ENCODE measurements at places on chromosomes 1 and 21. TPM values are rescaled to one million over a fixed set of nuclear protein-coding genes. Genes with fewer than 3 reads are reported as not detected.

Gene IL20
- not detected for total RNA-seq

DNA sequence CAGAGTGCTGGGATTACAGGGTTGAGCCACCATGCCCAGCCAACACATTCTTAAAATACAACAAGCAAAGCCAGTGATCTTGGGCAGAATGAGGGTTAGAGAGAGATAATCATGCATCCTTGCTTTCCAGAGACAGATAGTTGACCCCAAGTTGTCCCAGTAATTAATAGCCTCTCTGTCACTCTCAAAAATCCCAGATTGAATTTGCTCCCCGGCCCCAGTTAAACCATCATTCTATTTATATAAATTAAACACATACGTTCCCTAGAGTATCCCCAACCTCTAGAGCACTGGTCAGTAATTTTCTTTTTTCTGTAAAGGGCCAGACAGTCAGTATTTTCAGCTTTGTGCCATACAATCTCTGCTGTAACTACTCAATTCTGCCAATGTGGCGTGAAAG is 16.4 kb upstream of the TARDBP start:
- DNase-seq: no peak
- H3K4me1 ChIP-seq: no peaks in the 10 kb centered on the region
- H3K27ac ChIP-seq: no peak overlapping the region
- H3K36me3 ChIP-seq: no peaks in the 10 kb centered on the region
- no peak overlapping the region for H3K4me3 ChIP-seq

DNA sequence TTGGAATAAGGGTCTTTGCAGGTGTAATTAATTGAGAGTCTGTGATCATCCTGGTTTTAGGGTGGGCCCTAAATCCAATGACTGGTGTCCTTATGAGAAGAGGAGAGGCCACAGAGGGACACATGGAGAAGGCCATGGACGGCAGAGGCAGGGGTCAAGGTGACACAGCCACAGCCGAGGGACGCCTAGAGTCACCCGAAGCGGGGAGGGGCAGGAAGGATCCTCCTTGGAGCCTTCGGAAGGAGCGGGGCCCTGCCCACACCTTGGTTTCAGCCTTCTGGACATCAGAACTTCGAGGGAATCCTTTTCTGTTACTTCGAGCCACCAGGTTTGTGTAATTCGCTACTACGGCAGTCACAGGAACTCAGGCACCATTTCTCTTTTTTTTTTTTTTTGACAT is 31.1 kb downstream of the RRP1 start:
- H3K36me3 ChIP-seq: no peaks in the 10 kb centered on the region
- no peak overlapping the region for H3K4me3 ChIP-seq
- H3K27me3 ChIP-seq: no peaks in the 10 kb centered on the region
- H3K4me1 ChIP-seq: peaks cover 4% of the 10 kb centered on the region

Gene DMBX1
- not detected for total RNA-seq

- H3K4me3 ChIP-seq: no peak overlapping the region
- DNase-seq: no peak
- peak overlapping the region; percentile 43 for H3K27ac ChIP-seq
- no peaks in the 10 kb centered on the region for H3K36me3 ChIP-seq
- no peaks in the 10 kb centered on the region for H3K4me1 ChIP-seq
Measured at GRCh38 chr1:25562101-25562927, 18.9 kb downstream of the LDLRAP1 start.

DNA sequence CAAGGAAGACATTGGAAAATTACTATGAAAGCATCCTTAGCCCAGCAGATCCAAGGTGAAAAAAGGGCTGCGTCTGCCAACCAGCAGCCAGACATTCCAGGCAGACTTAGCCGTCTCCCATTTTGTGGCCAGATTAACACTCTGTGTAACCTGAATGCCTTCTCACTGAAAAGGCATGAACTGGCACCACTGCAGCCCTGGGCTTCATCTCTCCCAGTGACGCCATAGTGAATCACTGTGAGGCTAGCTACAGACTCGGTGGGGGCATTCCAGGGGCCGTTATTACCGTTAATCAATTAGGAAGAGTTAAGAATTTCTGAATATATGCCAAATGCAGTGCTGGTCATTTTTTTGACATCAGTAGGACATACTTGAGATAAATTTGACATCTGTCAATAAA is 627.4 kb downstream of the LMO4 start:
- DNase-seq: no peak
- H3K4me3 ChIP-seq: no peak overlapping the region
- no peaks in the 10 kb centered on the region for H3K27me3 ChIP-seq
- peaks cover 5% of the 10 kb centered on the region for H3K4me1 ChIP-seq

Gene SPRR2B
- not detected for total RNA-seq

DNA sequence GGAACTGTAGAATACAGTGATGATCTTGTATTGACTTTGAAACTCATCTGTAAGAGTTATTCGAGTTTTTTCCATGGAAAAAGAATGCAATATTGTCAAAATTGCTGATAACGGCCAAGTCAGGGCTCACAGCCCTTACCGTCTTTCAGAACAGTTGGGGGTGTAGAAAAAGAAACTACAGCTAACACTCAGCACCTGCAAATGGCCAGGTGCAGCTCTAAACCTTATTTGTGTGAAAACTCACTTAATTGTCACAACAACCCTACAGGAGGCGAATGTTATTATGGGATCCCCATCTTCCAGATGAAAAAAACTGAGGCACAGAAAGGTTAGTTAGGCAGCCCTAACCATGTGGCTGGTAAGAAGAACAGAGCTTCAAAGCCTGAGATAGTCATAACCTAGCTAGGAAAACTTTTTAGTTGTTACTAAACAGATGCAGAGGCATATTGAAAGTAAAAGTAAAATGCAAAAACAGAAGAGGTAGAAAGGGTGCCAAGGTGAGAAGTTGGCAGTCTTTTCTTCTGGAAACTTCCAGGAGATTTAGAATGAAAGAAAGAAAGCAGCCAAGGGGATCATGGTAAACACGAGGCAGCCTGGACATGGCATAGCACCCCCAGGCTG is 76.4 kb downstream of the DSCAM start:
- H3K36me3 ChIP-seq: no peaks in the 10 kb centered on the region
- no peak overlapping the region for H3K4me3 ChIP-seq
- DNase-seq: no peak
- no peaks in the 10 kb centered on the region for H3K4me1 ChIP-seq

DNA sequence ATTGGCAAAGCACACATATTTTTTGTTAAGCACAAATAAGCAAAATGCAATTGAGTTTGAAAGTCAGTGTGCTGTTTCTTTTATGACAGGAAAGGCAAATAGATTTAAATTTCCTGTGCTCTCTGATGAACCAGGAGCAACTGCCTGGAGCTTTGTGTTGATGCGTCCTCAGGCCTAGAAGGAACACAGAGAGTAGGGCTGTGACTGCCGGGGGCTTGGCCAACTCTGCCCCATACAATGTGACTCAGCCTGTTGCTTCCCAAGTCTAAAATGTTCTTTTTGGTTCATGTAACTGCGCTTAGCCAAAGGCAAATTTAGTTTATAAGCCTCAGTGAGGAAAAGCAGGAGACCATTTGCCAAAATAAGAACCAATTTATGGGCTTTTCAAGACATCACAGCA is 37.5 kb downstream of the TOR1AIP2 start:
- no peaks in the 10 kb centered on the region for H3K27me3 ChIP-seq
- no peak overlapping the region for H3K4me3 ChIP-seq
- DNase-seq: no peak
- H3K27ac ChIP-seq: no peak overlapping the region
- H3K36me3 ChIP-seq: peaks cover 11% of the 10 kb centered on the region
- H3K4me1 ChIP-seq: no peaks in the 10 kb centered on the region

Gene DAB1
- 0.12 TPM for total RNA-seq

Gene DNASE2B
- not detected for total RNA-seq

DNA sequence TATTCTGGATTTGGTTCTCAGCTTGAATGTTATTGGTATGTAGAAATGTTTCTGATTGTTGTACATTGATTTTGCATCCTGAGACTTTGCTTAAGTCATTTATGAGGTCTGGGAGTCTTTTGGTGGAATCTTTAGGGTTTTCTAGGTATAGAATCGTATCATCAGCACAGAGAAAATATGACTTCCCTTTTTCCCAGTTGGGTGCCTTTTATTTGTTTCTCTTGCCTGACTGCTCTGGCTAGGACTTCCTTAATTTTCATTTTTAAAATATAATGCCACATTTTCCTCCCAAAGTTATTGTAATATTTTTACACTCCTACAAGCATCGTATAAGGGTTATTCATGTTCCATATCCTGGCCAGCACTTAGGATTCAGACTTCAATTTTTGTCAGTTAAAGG is 111.1 kb downstream of the FNBP1L start:
- peaks cover 6% of the 10 kb centered on the region for H3K4me1 ChIP-seq
- DNase-seq: no peak
- H3K4me3 ChIP-seq: no peak overlapping the region
- H3K27ac ChIP-seq: no peak overlapping the region

GRCh38 chr1:3660704-3661103 is 8.4 kb downstream of the TP73 start:
- no peaks in the 10 kb centered on the region for H3K4me1 ChIP-seq
- H3K4me3 ChIP-seq: no peak overlapping the region
- no peaks in the 10 kb centered on the region for H3K36me3 ChIP-seq
- H3K27ac ChIP-seq: no peak overlapping the region
- no peak for DNase-seq

DNA sequence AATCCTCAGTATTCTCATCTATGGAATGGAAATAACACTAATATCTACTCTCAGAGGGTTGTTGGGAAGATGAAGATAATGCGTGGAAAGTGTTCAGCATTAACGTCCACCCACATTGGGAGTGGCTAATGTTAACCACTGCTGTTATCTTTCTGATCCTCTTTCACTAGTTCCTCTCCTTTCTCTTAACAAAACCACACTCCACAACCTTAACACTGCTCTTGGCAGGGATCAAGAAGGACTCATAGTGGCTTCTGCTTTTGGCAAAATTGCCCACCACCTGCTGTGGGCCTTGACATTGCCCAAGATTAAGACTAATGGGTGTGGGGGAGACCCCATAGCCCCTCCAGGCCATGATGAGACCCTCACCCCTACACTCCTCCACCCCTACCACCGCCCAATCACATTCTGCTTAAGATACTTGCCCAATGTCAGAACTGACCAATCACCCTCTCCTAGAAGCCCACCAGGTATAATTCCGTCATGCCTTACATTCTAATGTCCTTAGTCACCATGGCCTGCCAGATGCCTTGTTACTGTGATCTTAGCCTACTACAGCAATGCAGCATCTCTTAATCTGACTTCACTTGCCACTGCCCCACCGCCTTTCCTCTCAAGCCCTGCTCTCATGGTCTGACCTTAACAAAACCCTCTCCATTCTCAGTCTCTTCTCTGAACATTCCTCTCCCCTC is 27.1 kb downstream of the DHCR24 start:
- no peak overlapping the region for H3K4me3 ChIP-seq
- no peaks in the 10 kb centered on the region for H3K4me1 ChIP-seq
- peaks cover 2% of the 10 kb centered on the region for H3K36me3 ChIP-seq
- no peak overlapping the region for H3K27ac ChIP-seq
- DNase-seq: no peak

GRCh38 chr1:65759516-65759915 is 33.2 kb upstream of the PDE4B start:
- no peak overlapping the region for H3K4me3 ChIP-seq
- no peak for DNase-seq
- H3K27me3 ChIP-seq: no peaks in the 10 kb centered on the region
- H3K36me3 ChIP-seq: no peaks in the 10 kb centered on the region
- H3K4me1 ChIP-seq: peaks cover 2% of the 10 kb centered on the region

GRCh38 chr1:40067851-40068250 is 27.3 kb downstream of the CAP1 start:
- no peaks in the 10 kb centered on the region for H3K27me3 ChIP-seq
- H3K27ac ChIP-seq: no peak overlapping the region
- H3K4me1 ChIP-seq: no peaks in the 10 kb centered on the region
- H3K36me3 ChIP-seq: peaks cover 63% of the 10 kb centered on the region
- H3K4me3 ChIP-seq: no peak overlapping the region

DNA sequence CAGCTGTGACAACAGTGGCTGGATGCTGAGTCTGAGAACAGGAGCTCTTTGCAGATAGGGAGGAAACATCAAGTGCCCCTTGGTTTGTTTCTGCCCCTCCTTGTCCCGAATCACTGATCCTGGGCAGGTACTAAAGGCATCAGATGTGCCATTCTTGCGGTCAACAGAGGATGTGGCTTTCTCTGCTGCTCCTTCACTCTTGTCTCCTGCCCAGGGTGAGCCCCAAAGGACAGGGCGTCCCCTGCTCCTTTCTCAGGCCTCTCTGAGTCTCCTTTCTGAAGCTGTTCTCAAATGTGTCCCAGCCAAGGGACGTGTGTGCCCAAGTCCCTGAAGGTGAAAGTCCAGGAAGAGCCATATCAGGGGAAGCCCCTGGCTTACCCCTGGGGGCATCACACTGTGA is 31.7 kb downstream of the SLC37A1 start:
- H3K4me1 ChIP-seq: no peaks in the 10 kb centered on the region
- no peaks in the 10 kb centered on the region for H3K36me3 ChIP-seq

Gene NLRP3
- total RNA-seq: 4.6 TPM

- no peaks in the 10 kb centered on the region for H3K36me3 ChIP-seq
- no peak overlapping the region for H3K27ac ChIP-seq
- H3K27me3 ChIP-seq: no peaks in the 10 kb centered on the region
- DNase-seq: peak; percentile 26
Measured at GRCh38 chr1:206967096-206967849, 3.0 kb downstream of the FCAMR start.

DNA sequence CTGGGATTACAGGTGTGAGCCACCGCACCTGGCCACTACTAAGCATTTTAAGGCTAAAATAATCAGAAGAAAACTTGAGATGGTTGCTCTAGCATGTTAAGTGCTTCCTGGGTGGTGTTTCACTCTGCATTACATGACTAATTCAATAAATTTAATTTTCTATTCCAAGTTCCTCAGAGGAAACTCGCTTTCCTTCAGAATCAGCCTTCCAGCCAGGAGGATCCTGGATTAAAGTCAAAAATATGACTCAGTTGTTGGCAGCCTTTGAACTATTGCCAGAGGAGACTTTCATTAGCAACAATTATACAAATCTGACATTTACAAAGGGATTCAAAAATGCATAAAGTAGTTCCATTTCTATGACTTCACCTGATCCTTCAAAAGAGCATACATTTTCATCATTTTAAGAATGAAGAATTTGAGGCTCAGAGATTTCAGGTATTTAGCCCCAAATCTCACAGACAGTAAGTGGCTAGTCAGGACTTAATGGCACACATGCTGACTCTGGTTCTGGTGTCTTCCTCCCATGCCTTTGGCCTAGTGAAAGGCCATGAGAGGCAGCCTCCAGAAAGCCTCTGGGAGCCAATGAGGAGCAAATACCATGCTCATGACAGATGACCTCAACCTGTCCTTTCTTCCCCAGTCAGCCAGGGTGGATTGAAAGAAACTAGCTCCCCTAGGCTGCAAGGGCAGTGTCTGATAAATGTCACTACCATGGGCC is 115.7 kb downstream of the MAP3K21 start:
- no peak overlapping the region for H3K27ac ChIP-seq
- H3K27me3 ChIP-seq: no peaks in the 10 kb centered on the region
- no peak for DNase-seq
- H3K4me3 ChIP-seq: no peak overlapping the region
- no peaks in the 10 kb centered on the region for H3K4me1 ChIP-seq
- H3K36me3 ChIP-seq: no peaks in the 10 kb centered on the region

Gene PIGM
- total RNA-seq: 7.5 TPM

Gene OR6N1
- total RNA-seq: not detected

Data from lung (tissue), 17 donors.